Stimulated activated CD4-positive, alpha-beta T cell treated with anti-CD3 and anti-CD28 coated beads, Interleukin-1b, Interleukin-23, amount 100 ng/mL, for 1 hour (primary cell): ENCODE measurements at places on chromosomes 5 and 9.

DNA sequence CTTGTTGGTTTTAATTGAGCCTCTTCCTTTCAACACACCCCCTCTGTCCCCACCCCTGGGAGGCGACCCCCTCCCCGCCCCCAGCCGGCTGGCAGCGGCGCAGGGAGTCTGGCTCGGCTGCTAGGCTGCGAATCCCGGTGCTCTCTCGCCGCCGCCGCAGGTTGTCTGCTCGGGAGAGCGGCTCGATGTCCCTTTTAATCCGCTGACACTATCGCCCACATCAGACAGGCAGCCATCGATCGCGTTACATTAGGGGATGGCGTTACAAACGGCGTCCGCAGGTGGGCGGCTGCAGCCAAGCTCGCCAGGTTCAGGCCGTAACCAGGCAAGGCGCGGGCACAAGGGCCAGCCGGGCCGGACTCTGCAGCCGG lies 1.3 kb downstream of the NR2F1-AS1 start:
- DNase-seq: no peak

DNA sequence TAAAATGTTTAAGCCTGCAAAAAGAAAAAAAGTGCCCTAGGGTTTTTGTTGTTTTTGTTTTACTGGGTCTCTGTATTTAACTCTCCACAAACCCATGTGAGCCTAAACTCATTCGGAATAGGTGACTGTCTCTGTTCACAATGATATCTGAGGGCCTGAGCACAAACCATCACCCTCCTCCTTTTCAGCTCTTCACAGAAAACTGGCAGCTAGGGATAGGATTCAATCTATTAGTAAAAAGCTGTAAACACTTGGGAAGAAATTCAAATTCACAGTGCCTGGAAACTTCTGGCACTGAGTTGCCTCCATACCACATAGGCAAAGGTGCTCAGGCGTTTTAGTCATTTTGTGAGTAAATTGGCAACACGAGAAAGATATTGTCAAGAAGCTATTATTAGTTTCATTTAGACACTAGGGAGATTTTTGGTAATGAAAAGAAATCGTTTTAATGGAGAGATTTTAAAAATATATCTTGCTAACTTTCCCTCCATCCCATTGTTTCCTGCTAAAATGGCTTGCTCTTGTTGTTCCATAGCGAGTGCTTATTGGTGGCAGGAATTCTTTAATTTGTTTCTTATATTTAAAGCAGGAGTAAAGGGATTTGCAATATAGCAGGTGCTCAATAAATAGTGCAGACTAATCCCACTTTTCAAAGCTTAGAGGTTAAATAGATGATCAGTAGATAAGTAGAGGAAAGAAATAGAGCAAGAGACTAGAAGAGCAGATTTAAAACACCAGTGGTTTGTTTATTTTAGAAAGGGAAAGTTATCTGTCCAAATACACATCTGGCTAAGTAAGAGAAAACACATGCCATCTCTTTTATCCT lies 9.7 kb downstream of the FOXD1 start:
- DNase-seq: no peak

DNA sequence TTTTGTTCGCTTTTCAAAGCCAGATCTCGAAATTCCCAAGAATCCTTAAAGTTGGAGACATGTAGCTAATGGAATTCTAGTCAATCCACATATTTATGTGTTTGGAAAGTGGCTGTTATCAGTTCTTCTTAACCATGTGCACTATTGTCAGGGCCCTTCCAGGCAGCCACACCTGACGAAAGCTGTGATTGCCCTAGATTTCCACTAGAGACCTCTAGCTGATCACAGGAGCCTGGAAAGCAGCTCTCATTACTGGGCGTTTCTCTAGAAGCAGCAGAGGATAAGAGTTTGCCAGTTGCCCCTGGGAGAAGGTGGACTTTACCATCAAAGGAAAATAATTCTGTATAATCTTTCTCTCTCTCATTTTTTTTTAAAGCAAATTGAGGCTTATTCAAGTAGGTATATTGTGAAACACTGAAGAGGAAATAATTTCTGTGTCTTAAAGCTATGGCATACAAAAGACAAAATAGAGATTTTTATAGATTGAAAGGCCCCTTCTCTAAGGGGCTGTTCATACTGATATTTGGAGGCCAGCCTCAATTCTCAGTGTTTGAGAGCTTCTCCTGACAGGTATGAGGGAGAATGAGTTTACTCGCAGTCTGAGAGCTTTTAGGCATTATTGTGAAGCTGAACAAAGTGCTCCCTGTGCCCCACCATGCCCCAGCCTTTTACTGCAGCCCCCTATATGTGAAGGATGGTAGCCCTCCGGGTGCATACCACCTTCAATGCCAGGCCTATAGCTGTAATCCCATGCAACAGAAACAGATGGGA lies 405.4 kb upstream of the ACTBL2 start:
- no peak for DNase-seq

GRCh38 chr5:88785746-88786565 lies 97.0 kb downstream of the MEF2C start:
- DNase-seq: no peak

DNA sequence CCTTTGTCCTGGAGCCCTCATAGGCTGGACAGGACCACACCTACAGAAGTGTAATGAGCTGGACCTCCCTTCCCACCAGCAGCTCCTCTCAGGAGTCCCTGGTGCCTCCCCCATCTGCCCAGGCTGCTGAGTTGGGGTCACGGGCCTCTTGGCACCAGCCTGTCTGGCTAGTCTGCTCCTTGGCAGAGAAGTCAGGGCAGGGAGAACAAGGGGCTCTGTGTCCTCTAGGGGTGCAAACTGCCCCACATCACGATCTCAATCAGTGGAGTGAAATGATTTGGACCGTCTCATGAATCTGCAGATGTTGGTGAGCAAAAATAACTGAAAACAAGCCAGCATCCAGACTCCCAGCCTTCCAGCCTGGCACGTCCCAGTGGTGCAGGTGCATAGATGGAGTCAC lies 14.9 kb upstream of the GFPT2 start:
- no peak for DNase-seq

DNA sequence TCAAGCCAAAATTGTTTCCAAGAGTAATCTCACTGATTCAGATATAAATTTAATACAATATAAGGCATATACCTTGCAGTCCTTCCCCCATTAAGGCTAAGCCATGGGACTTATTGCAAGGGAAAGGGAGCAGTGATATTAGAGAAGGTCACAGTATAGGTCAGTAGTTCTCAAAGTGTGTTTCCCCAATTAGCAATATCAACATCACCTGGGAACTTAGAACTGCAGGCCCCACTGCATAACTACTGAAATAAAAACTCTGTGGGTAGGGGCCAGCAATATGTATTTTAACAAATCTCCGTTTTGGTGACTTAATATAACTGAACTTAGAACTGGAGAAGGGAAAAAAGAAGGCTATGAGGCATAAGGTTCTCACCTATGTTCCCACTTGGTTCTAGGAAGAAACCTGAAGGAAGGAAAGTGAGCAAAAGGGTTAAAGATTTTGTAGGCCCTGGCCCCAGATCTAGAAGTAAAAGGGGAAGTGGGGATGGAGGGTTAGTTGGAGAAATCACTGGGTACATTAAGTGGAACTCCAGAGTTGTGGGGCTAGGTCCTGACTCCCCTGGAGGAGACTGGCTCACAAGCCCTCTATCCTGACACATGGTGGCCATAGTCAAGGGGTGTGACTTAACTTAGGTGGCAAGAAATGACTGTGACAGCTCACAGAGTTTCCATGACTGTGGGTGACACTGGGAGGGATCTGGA lies 40.7 kb downstream of the WDR36 start:
- DNase-seq: no peak

- DNase-seq: no peak
These were observed 260.3 kb upstream of the KLF4 start for GRCh38 chr9:107749787-107750444.

DNA sequence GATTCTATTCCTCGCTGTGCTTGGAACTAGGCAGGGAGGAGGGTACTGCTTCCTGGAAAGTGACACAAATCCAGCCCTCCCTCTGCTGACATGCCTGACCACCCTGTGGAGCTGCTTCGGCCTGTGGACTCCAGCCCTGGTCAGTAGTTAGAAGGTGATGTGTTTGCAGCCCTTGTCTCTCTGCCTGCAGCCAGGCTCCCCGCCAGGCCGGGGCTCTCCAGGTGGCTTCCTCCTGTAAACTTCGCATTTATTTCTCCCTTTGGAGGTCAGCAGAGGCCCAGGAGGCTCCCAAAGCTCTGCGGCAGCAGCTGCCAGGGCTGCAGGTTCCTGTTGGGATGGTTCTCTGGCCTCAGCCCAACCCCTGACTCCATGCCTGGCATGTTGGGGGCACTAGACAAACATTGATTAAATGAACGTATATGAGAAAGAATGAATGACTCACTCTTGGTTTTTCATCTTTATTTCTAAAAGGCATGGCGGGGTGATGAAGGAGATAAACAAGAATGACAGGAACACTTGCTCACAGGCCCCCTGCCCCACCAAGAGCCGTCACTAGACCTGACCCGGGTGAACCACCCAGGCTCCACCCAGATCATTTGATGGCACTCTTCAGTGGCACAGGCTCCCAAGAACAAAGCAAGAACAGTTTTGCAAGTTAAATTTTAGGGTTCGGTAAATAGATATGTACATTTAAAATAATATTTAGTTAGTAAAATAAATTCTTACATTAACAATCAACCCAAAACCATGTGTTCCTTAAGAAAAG lies 8.4 kb upstream of the IRX2 start:
- DNase-seq: no peak

DNA sequence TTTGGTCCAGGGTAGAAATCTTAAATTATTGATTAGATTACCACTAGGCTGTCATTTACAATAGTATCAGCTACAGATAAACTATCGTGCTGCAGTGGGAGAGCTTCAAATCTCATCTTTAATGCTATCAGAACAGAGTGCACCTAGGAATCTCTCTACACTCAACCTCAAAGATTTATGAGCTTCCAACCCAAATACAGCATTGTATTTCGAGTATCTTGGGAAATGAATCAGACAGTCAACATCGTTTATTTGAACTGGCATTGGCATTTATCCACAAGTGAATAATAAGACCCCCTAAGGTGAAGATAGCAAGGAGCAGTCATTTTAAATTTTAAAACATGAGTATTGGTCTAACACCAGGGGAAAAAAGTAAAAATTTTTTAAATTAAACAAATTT lies 1203.2 kb downstream of the CDH12 start:
- no peak for DNase-seq

GRCh38 chr5:161544350-161544765 lies 2.2 kb downstream of the GABRB2 start:
- no peak for DNase-seq
